ENCODE measurements at places on chromosomes 4 and X. TPM values are rescaled to one million over a fixed set of nuclear protein-coding genes. Genes with fewer than 3 reads are reported as not detected.

The GABRB1 gene
- total RNA-seq, result 16.1 TPM

The PSAPL1 gene
- not detected for total RNA-seq

The SERTM2 gene
- total RNA-seq, result under 0.01 TPM

The ANTXR2 gene
- total RNA-seq, result 115 TPM

The CENPVL1 gene
- total RNA-seq, result not detected

The SYTL5 gene
- total RNA-seq, result 0.56 TPM

The UGT2B10 gene
- not detected for total RNA-seq

The MEPE gene
- not detected for total RNA-seq

The NAT8L gene
- not detected for total RNA-seq

The IL9R gene
- not detected for total RNA-seq

The NDUFA1 gene
- total RNA-seq, result 47.5 TPM

The LDB2 gene
- total RNA-seq, result 92.8 TPM

The TMSB15B gene
- total RNA-seq, result 7.9 TPM

The DMP1 gene
- not detected for total RNA-seq

The RHOXF2 gene
- total RNA-seq, result not detected

The TEX11 gene
- not detected for total RNA-seq

The NWD2 gene
- not detected for total RNA-seq

The SYNPO2 gene
- total RNA-seq, result 1.7 TPM

The RBPJ gene
- 148 TPM for total RNA-seq

The DTHD1 gene
- total RNA-seq, result not detected

The SLC30A9 gene
- 72.6 TPM for total RNA-seq

The FSTL5 gene
- total RNA-seq, result under 0.01 TPM

The POF1B gene
- not detected for total RNA-seq

The TRIM61 gene
- total RNA-seq, result 4.7 TPM

The FOXP3 gene
- not detected for total RNA-seq

The HS3ST1 gene
- total RNA-seq, result not detected

The FREM3 gene
- total RNA-seq, result not detected

The MAGEB6 gene
- total RNA-seq, result not detected

The MAP9 gene
- 6.6 TPM for total RNA-seq

The PROM1 gene
- total RNA-seq, result not detected

The TCEAL6 gene
- total RNA-seq, result not detected

The GLOD5 gene
- total RNA-seq, result not detected

The PNCK gene
- not detected for total RNA-seq

The FGB gene
- total RNA-seq, result not detected

The NHS gene
- 0.90 TPM for total RNA-seq

The LYAR gene
- 13.9 TPM for total RNA-seq

The MAOB gene
- 0.36 TPM for total RNA-seq

The RENBP gene
- total RNA-seq, result not detected

The ZAR1 gene
- not detected for total RNA-seq

The MAGEA12 gene
- total RNA-seq, result not detected

The PTPN13 gene
- 29.0 TPM for total RNA-seq

The GYPA gene
- total RNA-seq, result not detected

The PPP4R3C gene
- total RNA-seq, result not detected

The TLL1 gene
- not detected for total RNA-seq

The DCAF8L2 gene
- total RNA-seq, result not detected

The PPEF1 gene
- total RNA-seq, result not detected

The RGN gene
- 0.18 TPM for total RNA-seq

The TTC29 gene
- total RNA-seq, result not detected

The CLNK gene
- total RNA-seq, result not detected

The IL2 gene
- not detected for total RNA-seq

The UCHL1 gene
- total RNA-seq, result 972 TPM

The STARD8 gene
- total RNA-seq, result 1.7 TPM

The PHOX2B gene
- total RNA-seq, result not detected

The S100P gene
- not detected for total RNA-seq

The MAGEB2 gene
- total RNA-seq, result not detected

The HNRNPD gene
- 26.1 TPM for total RNA-seq

The C1QTNF7 gene
- 0.28 TPM for total RNA-seq

The SASH3 gene
- not detected for total RNA-seq

The TKTL1 gene
- not detected for total RNA-seq
